Head of caudate nucleus (tissue), 42 donors: ENCODE measurements at places on chromosomes 12 and 14.

DNA sequence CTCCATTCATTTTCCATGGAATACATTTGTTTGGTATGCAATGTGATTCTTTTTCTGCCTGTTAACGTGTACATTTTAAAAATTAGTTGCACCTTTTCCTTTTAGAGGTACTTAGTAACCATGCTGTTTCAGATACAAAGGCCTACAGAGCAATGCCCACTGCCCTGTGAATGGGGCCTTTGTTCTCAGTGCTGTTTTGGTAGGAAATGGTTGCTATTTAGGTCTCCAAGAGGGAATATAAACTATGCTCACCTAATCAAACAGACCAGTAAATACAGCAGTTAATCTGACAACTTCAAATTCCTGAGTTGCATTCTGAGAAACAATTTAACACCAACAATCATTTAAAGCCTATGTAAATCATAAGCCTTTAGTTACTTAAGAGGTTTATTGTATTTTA lies 188.7 kb downstream of the BCAT1 start:
- DNase-seq: no peak

DNA sequence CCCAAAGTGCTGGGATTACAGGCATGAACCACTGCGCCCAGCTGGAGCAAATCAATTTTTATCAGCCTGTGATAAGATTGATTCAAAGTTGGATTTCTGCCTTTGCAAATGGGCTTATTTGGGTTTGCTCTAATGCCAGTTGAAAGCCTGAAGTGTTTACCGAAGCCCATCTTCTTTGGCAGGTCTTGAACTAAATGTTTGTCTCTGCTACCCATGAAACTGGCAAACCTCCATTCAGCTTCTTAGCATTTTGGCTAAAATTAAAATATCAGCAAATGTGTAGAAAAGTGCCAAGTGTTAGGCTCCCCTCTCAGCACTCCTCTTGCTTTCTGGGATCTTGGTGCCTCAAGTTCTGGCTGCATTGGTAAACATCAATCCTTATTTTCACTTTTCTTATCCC lies 61.5 kb downstream of the MGAT4C start:
- no peak for DNase-seq

- no peak for DNase-seq
These were observed 59.5 kb upstream of the CDKN3 start for GRCh38 chr14:54337314-54337713.

- DNase-seq: no peak
These were observed at the start of gene PALS1 for GRCh38 chr14:67241411-67242167. TSS of gene PALS1 (plus strand) at chr14:67241435. CDS start at chr14:67279171, 37,736 bp downstream.

- DNase-seq: no peak
These were observed 905 bp downstream of the LRRC23 start for GRCh38 chr12:6905414-6906040.

GRCh38 chr12:71057330-71057729 lies 100.5 kb downstream of the TSPAN8 start:
- no peak for DNase-seq

DNA sequence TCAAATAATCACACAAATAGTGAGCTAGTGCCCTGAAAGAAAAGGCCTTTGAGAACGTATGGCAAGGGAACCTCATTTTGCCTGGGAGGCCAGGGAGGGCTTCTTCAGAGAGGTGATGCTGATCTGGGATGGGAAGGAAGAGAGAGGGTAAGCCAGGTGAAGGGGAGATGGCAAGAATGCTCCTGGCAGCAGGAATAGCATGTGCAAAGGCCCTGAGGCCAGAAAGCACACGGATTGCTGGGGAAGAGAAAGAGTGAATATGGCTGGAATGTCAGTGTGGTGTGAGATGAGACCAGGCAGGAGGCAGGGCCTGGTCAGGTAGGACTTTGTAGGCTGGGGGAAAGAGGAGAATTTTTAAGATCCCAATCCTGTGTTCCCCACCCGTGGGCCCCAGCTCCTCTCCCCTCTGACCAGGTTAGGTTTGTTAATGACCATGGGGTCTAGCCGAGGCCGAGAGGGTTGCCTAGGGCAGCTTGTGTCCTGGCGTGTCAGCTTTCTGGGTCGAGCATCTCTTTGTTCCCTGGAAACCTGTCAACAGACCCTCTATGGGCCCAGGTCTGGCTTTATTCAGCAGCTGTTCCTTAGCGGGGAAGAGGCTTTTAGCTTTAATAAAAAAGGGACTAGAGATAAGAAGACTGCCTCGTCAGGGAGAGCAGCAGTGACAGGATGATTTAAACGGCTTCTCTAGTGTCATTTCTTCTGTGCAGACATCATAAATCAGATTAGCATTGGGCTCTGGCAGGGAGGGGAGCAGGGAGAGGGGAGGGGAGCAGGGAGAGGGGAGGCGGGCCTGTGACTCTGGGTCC lies 123.4 kb downstream of the ADCK1 start:
- DNase-seq: no peak

DNA sequence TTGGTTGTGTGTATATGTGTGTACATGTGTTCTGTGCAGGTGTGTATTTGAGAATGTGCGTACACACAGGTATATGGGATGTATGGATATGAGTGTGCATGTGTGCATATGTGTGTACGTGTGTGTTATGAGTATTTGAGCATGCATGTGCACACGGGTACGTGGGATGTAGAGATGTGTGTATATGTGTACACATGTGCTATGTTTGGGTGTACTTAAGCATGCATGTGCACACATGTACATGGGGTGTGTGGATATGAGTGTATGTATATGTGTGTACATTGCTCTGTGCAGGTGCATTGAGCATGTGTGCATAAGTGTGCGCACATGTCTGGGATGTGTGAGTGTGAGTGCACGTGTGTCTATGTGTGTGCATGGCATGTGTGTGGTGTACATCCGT lies 34.3 kb upstream of the SFSWAP start:
- DNase-seq: no peak

GRCh38 chr12:66932126-66932525 lies 253.2 kb upstream of the GRIP1 start:
- no peak for DNase-seq

DNA sequence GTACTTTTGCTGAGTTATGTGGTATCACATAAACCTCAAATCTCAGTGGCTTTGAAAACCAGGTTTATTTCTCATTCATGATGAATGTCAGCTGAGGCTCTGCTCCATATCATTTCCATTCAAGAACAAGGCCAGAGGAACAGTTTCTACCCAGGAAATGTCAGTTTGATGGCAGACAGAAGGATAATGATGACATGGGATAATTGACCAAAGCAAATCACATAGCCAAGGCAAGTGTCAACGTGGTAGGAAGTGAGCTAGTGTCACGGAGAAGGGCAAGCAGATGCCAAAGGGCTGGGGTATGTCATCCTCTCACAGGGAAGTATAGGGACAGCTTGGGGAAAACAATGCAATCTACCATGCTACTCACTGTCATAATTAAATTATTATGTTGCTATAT lies 12.3 kb upstream of the PDE3A start:
- DNase-seq: no peak

DNA sequence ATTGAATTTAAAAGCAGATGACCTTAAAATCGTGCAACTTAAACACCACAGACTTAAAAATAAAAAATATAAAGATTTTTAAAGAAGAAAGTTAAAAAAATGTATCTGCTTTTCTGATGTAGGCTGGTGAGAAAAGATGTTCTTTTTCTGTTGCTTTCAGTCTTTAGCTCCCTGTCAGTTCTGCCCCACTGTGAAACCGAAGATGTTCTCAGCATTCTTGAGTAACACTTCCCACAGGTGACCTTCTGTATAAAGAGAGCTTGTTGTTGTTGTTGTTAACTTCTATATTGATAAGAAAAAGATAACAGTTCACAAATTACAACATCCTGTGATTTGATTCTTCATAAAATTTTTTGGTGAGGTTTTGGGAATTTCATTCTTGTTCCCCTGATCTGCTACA lies 377.9 kb upstream of the RGS6 start:
- no peak for DNase-seq

- DNase-seq: no peak
These were observed 2.8 kb downstream of the ETFBKMT start for GRCh38 chr12:31662176-31662849.

DNA sequence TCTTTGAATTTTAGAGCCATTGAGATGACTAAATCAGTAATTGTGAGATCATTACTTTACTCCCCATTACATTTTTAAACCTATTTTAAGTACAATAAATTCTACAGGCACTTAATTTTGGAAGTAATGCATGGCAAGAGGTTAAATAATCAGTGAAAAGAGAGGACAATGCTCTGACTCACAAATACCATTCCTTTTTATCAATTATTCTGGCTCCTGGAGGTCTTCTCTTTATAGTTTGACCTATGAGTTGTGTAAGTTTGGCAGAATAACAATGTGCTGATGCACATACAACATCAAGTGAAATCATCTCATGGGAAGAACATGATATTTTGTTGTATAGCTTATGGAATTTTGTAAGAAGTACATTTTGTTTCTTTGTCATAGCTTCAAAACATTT lies 166.7 kb downstream of the TMTC3 start:
- no peak for DNase-seq

- no peak for DNase-seq
These were observed 9.6 kb downstream of the BRI3BP start for GRCh38 chr12:125003021-125003420.

DNA sequence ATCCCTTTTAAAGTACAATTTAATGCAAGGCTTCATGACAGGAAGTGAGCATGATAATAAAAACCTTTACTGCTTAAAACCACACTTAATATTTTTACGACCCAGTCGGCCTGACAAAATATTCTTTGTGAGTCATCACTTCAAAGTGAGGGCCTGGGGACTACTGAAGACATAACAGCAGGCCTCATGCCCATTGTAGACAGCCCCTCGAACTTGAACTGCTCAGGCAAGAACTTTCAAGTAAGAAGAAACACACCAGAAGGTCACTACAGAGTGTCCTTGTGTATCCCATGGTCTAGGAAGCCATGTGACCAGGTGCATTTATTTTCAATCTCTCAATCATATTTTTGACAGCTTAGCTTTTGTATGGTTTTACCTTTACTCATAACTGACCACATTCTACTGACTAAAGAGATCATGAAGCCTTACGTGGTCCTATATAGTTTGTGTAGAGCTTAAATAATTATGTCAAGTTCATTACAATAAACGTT lies 61.4 kb upstream of the MANSC4 start:
- DNase-seq: no peak

GRCh38 chr12:31369712-31370521 lies 44.0 kb upstream of the SINHCAF start:
- DNase-seq: no peak

- DNase-seq: no peak
These were observed 918.0 kb downstream of the AACS start for GRCh38 chr12:125983094-125983783.

DNA sequence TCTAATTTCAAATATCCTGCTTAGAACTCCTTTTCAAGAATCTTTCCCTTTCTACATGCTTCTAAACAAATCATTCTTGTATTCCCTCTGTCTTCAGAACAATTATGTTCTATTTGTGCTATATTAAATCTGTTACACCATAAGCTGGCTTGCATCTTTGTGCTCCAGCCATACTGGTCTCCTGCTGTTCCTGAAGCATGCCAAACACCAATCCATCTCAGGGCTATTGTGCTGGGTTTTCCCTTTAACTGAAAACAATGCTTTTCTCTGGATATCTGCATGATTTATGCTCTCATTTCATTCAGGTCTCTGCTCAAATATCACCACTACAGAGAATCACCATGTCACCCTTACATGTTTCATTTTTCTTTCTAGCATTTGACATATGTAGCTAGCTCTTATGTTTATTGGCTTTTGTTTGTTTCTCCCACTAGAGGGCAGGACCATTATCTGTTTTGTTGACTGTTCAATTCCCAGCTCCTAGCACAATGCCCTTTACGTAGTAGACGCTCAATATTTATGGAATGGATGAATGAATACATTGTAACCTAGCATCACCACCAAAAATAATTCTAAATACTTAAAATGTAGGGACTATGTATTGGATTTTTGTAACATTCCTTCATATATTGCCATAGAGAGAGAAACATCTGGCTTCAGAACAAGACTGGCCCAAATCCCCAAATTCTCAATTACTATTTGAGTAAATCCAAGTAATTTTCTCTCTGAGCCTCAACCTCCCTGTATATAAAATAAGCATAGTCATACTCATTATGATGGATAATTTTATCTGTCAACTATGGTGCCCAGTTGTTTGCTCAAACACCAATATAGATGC lies 302.0 kb upstream of the SYT1 start:
- DNase-seq: no peak

GRCh38 chr12:42977451-42978230 lies 388.1 kb upstream of the PRICKLE1 start:
- DNase-seq: no peak

GRCh38 chr14:94423453-94424056 lies 29.0 kb downstream of the SERPINA11 start:
- DNase-seq: peak; percentile 75

DNA sequence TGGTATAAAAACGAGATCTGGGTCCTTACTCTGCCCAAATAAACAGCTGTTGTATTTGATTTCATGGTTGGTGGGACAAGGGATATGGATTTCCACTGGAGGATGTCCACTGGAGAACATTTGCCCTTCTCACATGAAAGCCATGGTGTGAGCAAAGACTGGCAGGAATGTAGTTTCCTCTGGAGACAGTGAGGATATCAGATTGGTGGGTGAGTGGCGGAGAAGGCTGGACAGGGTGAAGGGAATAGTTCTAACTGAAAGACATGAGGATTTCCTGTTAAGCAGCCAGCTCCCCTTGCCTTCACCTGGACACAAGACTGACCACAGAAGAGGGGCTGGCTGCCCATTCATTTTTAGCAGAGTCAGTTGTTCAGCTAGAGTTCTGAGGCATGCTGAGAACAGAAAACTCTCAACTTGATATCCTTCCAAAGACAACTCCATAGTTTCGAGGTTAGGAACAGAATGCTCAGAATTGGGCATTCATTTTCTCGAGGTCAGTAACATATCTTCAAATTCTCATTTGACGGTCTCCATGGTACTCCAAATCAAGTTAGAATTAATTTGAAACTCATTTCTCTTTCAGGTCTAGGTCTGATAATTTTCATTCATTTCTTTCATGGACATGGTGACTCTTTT lies 365.7 kb downstream of the LRIG3 start:
- no peak for DNase-seq

DNA sequence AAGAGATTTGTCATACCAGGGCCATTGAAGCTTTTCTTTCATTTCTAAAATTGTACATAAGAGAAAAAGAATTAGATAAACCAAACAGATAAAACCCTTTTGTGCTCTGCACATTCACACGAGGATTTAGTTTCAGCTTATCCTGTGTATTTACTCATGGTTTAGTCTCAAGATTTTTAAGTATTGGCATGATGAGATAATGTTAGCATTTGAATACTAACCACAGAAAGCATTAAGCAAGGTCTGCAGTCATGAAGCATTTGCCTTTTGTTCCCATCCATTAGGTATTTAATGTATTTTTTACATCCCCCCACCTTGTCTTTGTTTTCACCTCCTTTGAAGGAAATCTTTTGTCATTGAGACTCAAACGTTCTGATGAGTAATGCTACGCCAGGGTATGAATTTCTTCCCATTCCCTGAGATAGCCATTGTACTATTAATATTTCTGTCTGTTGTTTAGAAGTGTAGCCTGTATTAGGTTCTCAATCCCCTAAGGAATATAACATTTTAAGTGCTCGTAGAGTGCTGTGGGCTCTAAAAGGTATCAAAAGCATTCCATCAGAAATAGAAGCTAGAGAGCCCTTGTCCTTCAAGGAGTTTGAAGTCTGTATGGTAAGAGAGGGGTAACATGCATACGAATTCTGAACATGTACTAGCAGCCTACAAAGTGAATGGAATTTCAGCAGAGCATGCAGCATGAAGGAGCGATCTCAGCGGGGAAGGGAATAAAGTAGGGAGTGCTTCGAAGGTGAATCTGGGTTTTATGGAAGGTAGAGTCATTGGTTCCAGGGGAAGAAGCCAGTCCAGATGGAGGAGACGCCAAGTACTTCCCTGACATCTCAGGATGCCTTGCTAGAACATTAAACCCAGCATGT lies 22.3 kb downstream of the CRADD start:
- no peak for DNase-seq

GRCh38 chr14:69999261-69999674 lies 120.1 kb downstream of the SMOC1 start:
- DNase-seq: no peak
